WERI-Rb-1 (cell line): ENCODE measurements at places on chromosomes 2 and 18.

- DNase-seq, result no peak
Measured at GRCh38 chr2:21821672-21822227, 698.0 kb downstream of the TDRD15 start.

DNA sequence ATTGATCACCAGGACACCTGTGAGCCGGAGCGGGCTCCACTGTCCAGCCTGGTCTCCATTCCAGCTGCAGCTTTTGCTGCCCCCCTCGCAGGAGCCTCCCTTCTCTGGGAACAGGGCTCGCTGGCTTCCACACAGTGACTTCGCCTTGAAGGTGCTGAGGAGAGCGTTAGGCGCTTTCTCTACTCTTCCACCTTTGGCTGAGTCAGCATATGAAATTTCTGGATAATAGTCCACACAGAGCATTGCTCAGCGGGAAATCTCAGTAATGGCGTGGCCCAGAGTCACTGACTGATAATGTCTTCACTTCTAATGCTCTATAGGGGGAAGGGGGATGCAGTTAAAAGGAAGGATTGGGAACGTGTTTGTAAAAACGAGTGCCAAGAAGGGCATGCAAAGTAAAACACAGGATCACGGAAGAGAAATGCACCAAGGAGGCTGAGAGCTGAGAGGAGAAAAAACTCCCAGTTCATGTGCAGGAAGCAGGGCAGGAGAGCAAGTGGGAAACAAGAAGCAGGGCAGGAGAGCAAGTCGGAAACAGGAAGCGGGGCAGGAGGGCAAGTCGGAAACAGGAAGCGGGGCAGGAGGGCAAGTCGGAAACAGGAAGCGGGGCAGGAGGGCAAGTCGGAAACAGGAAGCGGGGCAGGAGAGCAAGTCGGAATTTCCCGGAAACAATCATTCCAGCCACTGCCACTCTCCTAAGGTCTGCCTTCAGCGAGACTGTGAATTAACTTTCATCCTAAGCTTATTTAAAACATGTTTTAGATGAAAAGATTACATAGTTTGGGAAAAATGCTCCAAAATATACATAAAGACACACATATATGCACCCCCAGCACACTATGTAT, 77.7 kb downstream of the MYT1L start:
- DNase-seq, result no peak

DNA sequence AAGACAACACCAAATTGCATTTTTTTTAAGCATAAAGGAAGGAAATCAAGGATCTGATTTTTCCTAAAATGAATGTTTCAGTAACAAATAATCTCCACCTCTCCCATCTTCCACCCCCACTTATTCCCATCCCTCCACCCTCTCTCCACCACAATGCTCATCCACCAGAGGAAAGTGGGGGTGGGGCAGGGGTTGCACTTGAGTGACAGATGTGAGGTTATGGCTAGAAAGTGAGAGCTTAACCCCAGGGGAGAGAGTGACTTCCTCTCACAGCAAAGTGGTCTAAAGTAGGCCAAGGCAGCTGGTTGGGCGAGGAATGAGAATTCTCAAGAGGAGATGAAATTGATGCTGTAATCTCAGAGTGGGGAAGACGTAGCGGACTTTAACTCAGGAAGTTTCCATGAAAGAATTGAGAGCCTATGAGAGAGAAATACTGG, 104.7 kb downstream of the HNRNPLL start:
- DNase-seq, result peak; percentile 28

DNA sequence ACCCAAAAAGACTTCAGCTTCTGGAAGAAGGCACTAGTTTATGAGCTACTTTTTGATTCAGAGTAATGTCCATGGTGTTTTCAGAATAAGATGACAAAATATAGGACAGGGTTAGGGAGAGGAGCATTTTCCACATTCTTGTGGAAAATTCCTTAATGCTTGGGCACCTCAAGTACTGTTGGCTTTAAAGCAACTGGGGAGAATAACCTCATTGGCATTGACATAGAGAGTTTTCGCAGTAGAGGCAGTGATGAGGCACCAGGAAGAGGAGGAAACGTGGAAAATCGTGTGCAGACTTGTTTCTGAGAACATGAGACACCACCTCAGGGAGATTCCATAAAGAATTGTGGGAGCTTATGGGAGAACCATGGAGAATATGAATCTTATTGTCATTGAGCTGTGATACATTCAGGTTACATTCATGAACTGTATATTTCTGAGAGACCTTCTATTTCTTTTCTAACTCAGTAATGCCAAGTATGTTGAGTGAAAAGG, 929.0 kb upstream of the NRXN1 start:
- DNase-seq, result no peak

GRCh38 chr2:237121321-237121720, 35.6 kb downstream of the COPS8 start:
- no peak for DNase-seq

GRCh38 chr2:96344011-96344410, 8.4 kb downstream of the NCAPH start:
- no peak for DNase-seq

DNA sequence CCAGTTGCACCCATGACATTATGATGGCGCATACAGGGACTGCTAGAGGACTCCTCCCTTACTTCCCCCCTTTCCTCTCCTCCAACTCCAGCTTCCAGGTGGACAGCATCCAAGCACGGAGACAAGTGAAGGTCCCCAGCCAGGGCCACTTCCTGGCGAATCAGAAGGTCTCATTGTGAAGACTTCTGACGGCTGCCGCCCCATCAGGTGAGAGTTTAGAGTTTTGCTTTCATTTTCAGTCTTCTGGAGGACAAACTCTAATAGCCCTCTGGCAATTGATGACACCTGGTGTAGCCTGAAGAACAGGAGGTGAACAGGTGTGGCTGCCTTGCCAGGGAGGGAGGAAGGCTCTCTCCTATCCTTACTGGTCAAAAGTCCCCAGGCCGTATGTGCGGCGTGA, 77.3 kb upstream of the KCNH7 start:
- no peak for DNase-seq

DNA sequence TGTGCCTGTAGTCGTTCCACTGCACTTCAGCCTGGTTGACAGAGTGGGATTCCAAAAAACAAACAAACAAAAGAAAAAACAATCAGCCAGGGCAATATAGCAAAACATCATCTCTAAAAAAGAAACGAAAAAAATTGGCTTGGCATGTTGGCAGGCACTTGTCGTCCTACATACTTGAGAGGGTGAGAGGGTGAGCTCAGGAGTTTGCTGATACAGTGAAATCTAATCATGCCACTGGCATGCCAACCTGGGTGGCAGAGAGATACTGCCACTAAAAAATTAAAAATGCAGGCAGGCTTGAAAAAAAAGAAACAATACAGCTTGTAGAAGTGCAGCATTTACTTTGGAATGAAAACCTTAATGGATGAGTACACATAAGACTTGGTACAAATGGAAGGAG, 282.9 kb upstream of the RGPD4 start:
- no peak for DNase-seq

- DNase-seq, result no peak
Measured at GRCh38 chr2:216851486-216852090, 8.3 kb downstream of the TNP1 start.

DNA sequence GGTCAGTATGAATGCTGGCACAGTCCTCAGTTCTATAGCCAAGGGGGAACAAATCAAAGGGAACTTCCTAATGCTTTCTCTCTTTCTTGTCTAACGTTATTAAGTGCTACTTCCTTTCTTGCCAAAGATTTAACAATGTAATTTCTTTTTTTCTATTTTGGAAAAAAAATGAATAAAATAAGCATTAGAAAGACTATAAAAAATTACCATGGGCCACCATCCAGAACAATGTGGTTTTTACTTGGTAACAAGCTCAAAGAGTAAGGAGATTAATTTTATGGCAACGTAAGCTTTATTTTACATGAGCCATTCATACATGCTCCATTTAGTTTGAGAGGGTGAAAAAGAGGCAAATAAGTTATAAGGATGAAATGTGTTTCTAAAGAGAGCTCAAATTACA, 40.1 kb downstream of the SERPINE2 start:
- no peak for DNase-seq

DNA sequence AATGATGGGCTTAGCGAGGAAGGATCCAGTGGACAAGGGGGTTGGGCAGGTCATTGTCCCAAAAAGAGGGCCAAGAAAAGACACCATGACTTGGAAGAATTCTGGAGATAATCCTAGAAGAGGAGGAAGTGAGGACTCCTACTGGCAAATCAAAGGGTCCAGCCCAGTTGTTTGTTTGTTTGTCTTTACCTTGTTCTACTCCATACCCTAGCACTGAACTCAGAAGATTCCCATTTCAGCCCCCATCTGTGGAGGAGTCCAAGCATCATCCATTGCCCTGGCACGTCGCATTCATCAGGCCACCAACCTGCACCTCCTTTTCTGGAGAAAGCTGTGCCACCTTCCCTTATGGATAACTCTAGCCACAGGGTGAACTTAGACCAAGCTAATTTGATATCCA, 326.2 kb downstream of the EN1 start:
- DNase-seq, result no peak

- DNase-seq, result no peak
Measured at GRCh38 chr2:9052821-9053533, 49.5 kb upstream of the MBOAT2 start.
